ENCODE measurements at places on chromosomes 6 and 20. TPM values are rescaled to one million over a fixed set of nuclear protein-coding genes. Genes with fewer than 3 reads are reported as not detected.

GRCh38 chr6:97449444-97449966 lies 166.5 kb upstream of the MMS22L start:
- no peak for DNase-seq

Gene IRF4
- total RNA-seq, result 0.24 TPM

Gene SIM1
- total RNA-seq, result not detected

- DNase-seq, result no peak
Measured at GRCh38 chr6:157759028-157759427, 64.0 kb upstream of the SNX9 start.

Gene SLC35F1
- total RNA-seq, result 0.84 TPM

DNA sequence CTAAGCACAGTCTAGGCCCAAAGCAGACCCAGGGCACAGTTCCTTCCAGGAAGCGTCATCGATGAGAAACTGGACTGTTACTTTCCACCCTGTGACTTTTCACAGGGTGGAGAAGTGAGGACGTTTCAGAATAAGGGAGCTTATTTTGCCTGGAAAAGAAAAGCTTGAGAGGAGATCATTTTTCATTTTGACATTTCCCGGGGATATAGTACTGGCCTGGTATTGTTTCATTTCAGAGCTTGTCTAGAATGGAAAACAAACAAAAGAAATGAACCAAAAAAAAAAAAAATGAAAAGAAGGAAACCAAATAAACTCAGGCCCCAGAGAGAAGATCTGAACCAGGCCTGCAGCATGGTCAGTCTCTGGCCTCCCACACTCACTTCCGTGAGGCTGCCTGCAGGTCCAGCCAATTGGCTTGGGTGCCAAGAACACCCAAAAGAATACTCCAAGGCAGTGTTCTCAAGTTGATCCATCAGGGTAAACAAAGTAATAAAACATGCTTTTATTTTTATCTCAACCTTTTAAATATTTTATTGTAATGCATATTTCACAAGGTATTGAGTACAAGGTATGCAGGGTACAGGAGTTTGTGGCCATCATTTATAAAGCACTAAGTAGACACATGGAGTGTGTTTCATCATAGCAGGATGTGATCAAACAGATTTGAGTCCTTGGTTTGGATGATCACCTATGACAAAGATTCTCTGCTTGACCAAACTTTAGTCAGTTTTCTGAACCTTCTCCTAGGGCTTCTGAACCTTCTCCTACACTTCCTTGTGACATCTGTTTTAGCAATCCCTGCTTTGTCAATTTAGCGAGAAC lies 176.9 kb upstream of the GGTLC1 start:
- DNase-seq, result no peak

DNA sequence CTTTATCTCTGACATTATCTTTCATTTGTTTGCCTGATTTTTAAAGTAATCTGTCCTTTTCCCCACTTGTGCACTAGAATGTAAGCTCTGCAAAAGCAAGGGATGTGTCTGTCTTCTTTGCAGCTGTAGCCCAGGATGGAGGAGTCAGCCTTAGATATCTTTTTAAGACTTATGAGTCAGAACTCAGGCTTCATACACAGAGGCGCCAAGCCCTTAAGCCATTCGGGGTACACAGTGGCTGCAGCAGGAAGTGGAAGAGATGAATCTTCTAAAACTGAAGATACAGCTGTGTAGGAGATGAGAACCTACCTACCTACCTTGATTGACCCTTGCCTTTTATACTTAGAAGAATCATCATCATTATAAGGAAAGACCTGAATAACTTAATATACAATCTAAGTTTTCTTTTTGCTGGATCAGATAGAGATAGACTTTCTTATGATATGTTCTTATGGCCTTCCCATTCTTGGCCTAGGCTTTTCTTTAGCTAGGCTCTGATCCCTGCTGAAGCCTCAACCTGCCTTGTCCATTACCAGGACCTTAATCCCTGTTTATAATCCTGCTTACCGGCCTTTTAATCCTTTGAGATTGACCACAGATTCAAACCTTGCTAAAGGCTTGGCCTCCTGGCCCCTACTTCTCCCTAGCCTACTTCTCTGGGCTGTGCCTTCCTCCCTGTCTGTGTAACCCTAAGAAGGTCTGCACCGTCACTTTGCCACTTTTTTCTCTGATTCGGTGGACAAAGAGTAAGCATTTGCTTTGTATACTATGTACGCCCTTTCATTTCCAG lies 304.5 kb downstream of the PRL start:
- peak; percentile 89 for DNase-seq

Gene LY6G6D
- not detected for total RNA-seq

Gene FRK
- total RNA-seq, result 1.8 TPM

DNA sequence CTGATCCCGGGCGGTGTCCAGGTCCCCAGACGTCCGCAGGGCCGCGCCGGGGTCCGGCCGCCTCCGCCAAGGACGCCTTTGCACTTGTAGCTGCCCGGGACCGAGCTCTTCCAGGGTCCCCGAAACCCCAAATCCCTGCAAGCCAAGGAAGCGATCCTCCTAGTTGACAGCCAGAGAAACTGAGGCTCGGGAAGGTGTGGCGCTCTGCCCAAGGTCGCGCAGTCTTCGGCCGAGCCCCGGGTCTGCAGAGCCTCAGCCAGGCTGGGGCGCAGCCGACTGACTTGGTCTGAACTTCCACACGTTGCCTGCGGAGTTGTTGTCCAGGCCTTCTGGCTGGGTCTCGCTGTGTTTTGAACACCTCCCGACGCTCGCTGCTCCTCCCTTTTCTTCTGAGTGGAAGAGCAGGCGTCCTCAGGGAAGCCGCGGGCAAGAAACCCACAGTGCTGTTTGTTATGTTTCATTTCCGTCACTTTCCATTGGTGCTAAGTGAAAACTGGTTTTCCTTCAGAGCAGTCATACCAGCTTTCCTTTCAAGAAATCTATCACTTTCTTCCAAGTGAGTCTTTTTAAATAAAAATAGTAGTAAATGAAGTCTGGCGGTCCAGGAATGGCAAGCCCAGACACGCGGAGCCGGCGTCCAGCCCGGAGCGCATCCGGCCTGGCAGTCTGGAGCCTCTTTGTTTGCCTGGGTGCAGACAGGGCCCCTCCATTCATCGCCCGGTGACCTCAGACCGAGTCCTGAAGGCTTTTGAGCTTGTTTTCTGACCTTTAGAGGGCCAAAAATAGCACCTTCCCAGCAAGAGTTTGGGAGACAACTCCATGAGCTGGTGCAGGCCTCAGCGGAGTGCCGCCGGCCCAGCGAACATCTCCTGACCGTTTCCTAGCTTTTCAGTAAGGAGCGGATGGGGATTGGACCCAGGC lies 698 bp downstream of the FAM210B start:
- peak; percentile 80 for DNase-seq

GRCh38 chr6:10411971-10412460 lies 2.9 kb downstream of the TFAP2A start:
- peak; percentile 99 for DNase-seq

GRCh38 chr6:47197682-47198640 lies 111.7 kb downstream of the TNFRSF21 start:
- DNase-seq, result no peak

Gene SGK1
- 93.7 TPM for total RNA-seq

GRCh38 chr6:124164343-124164742 lies 360.7 kb downstream of the NKAIN2 start:
- no peak for DNase-seq

- no peak for DNase-seq
Measured at GRCh38 chr6:118881440-118882313, 12.3 kb upstream of the ASF1A start.

DNA sequence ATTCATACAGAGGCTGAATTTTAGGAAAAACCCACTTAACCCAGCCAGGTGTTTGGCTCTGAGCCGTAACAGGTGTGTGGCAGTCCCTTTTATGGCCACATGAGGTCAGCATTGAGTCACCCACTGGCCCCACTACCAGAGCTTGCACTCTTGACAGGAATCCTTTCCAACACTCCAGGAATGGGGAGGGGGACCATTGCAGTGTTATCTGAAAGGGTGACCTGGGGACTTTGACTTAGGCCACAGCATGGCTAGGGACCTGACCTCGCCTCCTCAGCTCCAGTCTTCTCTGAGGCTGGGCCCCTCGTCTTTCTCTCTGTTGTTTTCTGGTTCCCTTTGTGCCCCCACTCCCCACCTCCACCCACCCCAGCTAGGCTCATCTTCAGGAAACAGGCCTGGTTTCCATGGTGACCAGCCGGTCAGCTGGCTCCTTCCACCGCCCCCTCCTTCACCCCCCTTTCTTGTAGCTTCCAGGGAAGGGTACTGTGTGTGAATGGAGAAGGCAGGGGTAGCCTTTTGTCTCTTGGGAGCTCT lies 2.1 kb upstream of the TMEM151B start:
- peak; percentile 25 for DNase-seq

- DNase-seq, result peak; percentile 100
Measured at GRCh38 chr6:168007592-168008338, 10.3 kb downstream of the KIF25 start.

- DNase-seq, result peak; percentile 51
Measured at GRCh38 chr6:75802366-75802765, 53.3 kb downstream of the MYO6 start.

- DNase-seq, result no peak
Measured at GRCh38 chr20:47316776-47317126, 39.7 kb downstream of the ZMYND8 start.

DNA sequence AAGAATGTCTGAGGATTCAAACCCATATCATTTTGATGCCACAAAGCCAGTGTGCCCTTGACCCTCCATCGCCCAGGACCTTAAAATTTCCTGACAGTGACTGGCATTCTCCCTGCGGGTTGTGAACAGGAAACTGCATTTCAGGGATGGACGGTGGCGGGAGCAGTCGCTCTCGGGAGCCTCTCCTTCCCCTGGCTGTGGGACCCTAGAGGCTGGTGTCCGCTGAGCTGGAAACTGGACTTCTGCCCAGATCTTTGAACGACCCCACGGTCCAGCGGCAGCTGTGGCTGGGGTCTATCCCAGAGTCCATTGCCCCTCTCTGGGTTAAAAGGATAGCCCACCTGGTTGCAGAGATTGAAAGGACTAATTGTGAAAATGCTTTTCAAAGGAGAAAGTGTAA lies 1.4 kb upstream of the SEC63 start:
- DNase-seq, result peak; percentile 27

Gene MAP7
- not detected for total RNA-seq

Gene PDYN
- total RNA-seq, result not detected

DNA sequence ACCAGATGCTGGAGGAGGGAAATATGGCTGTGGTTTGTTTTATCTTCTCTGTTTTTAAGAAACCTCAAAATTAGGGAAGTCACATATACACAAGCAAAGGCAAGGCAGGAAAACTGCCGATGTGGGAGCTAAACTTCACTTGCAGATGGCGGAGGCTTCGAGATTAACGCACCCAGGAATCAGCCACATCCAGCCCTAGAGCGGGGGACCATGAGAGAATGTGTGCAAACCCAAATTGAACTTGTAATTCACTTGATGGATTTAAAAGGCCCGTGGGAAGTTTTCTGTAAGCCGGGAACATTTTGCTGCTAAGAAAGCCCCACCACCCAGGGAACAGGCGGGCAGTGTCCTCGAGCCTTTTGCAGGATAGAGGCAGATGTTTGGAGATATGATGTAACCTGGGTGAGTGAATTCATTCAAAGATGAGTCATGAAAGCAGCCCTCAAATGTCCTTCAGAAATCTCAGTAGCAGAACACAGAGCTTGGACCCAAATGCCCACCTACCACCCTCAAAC lies 39.9 kb downstream of the PREX1 start:
- DNase-seq, result peak; percentile 68

All from RPMI7951 (cell line).